ENCODE measurements at places on chromosomes 2 and 18. TPM values are rescaled to one million over a fixed set of nuclear protein-coding genes. Genes with fewer than 3 reads are reported as not detected.
A peak's percentile ranks its signal among the peaks of the same experiment; 100 is the strongest.

- no peak for DNase-seq
Measured at GRCh38 chr18:51751901-51752300, 554.4 kb upstream of the MEX3C start.

GRCh38 chr2:111120253-111121027, at the start of gene BCL2L11:
Gene BCL2L11, plus strand, starts transcription at chr2:111120914. Its CDS starts 2,832 bp downstream, at chr2:111123746.
- peak; percentile 92 for DNase-seq

Gene R3HDM1
- total RNA-seq: 8.5 TPM

DNA sequence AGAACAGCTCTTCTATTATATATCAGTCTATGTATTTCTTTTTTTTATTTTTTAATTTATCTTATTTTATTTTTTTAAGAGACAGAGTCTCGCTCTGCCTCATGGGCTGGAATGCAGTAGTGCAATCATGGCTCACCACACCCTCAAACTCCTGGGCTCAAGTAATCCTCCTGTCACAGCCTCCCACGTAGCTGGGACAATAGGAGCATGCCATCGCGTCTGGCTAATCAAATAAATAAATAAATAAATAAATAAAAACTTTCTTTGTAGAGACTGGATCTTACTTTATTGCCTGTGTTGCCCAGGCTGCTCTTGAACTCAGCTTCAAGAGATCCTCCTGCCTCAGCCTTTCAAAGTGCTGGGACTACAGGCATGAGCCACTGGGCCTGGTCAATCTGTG, 117.0 kb downstream of the RBMS1 start:
- no peak for DNase-seq

DNA sequence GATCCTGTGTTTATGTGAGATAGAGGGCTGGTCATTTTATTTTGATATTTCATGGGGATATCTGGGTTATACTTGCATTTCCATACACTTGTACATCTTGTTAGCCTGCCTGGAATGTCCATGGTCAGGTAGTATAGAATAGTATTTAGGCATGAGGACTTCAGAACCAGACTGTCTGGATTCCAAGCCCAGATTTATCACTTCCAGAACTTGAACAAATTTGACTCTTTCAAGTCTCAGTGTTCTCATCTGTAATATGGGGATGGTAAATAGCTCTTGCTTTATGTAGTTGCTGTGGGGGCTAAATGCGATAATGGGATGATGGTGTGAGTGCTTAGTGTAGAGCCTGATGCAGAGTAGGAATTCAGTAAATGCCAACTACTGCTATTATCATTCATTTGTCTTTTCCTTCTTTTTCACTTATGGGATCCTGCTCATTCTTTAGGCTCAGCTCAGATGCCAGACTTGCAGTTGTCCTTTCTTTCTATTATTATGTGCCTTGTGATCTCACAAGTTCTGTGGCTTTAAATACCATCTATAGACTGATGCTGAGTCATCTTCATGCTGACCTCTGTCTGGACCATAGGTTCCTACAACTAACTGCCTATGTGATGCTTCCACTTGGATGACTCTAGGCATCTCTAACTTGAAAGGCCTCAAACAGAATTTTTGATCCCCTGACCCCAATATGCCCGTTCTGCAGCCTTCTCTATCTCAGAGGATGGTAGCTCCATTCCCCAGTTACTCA, 67.4 kb downstream of the POLE4 start:
- DNase-seq: no peak

DNA sequence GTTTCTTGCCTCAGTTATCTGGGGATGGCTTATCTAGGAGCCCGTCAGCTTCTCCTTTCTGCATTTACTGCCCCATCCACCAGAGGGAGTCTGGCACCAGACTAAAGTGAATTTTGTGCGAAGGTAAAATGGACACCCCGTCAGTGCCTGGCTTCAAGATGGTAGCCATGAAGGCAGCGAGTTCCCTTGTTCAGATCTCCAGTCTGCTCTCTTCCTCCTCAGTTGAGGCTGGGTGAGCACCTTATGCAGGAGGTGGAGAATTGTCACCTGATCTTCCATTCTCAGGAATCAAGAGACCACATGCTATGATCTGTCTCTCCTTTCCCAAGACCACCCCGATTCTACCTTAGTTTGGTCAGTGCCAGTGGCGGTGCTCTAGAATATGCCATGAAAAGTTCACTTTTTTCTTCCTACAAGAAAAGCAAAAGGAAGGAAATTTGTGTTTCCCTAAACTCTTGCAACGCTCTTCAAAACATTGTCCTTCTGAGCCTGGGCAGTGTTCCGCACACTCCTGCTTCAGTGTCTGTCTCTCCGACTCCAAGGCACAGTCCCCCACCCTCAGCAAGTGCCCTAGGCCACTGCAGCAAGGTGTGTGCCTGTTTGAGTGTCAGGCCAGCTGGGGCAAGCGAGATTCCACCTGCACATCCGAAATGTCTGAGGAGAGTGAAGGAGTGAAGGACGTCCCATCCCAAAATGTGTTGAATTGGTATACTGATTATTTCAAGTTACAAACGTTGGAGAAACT, 168.6 kb downstream of the SS18 start:
- no peak for DNase-seq

Gene SLC9A4
- total RNA-seq: not detected

DNA sequence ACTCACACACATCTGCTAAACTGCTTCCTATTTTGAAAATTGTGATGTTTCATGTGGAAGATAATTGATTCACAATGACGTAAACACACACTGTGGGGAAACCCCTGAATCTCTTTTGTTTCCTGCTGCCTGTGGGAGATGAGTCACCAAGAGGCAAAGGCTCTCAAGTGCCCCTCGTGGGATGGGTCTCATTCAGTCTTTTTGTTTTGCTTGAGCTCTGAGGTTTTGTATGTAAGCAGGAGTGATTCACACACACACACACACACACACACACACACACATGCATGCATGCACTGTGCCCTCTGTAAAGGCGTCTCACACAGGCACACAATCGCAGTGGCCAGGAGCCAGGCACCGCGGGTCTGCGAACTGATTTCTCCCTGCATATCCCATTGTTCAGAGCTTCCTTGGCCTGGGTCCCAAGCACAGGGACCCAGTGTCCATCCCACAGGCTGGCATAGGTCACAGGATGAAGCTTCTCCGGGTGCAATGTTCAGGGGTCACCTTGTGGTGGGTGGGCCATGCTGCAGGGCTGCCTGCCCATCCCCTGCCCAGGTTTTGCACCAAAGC, 12.1 kb upstream of the ARHGEF4 start:
- no peak for DNase-seq

- DNase-seq: no peak
Measured at GRCh38 chr18:11500153-11501122, 109.0 kb upstream of the SLC35G4 start.

DNA sequence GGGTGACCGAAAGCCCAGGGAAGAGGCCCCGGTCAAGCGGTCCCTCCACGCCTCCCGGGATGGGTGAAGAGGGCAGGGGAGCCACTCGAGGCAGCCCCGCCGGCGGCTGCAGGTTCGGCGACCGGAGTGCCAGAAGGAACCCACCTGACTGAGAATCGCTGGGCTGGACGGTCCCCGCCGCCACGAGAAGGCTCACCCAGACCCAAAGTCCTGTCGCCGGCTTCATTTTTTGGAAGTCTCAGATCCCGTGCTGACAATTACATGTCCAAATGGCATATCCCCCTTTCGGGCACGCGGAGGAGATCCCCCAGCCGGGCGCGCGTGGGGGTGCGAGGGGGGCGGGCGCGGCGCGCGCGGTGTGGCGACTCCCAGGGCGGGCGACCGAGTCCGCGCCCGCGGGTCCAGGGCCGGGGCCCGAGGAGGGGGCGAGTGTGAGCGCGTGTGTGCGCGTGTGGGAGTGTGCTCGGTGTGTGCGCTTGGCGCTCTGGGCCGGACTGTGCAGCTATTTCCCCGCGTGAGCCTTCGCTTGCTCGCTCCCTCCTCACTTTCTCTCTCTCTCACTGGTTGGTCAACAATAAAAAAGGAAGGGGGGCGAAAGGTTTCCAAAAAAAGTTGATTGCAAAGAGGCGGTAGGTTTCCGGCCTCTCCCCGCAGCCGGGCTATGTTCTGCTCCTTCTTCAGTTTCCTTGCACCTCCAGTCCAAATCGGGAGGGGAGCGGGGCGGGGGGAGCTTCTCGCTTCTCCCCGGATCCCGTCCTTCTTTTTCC, at the start of gene ERBB4:
ERBB4 (minus strand) TSS at position 498 of the 767 bp plus-strand sequence; CDS start at position 226, 272 bp downstream.
- no peak for DNase-seq

Data from uterus (tissue), 4 donors.